ENCODE measurements at places on chromosomes 3 and 15.
A peak's percentile ranks its signal among the peaks of the same experiment; 100 is the strongest.

GRCh38 chr3:89787485-89787884 is 680.1 kb downstream of the EPHA3 start:
- DNase-seq, result no peak

DNA sequence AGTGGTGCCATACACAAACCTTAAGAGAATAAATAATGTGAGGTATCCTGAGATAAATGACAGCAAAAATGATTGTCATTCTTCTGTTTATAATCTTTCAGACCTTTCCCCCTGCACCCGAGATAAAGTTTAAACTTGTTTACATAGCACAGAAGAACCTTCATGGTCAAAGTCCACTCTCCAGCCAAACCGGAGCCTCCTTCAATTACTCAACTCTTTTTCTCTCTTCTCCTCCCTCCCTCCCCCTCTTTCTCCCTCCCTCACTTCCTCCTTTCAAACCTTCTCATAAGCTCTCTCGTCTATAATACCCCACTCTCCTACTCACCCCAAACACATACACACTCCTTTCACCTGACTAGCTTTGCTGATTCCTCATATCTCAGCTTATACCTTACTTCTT is 198.9 kb downstream of the EFHB start:
- DNase-seq, result no peak

DNA sequence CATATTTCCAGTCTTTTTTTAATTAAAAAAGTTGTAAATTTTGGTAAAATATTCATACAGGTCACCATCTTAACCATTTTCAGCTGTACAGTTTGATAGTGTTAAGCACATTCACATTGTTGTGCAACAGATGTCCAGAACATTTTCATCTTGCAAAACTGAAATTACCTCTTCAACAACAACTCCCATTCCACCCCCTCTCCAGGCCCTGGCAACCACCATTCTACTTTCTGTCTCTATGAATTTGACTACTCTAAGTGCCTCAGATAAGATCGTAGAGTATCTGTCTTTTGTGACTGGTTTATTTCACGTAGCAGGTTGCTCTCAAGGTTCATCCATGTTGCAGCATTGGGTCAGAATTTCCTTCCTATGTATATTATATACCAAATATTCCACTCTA is 76.0 kb downstream of the SLCO3A1 start:
- no peak for DNase-seq

DNA sequence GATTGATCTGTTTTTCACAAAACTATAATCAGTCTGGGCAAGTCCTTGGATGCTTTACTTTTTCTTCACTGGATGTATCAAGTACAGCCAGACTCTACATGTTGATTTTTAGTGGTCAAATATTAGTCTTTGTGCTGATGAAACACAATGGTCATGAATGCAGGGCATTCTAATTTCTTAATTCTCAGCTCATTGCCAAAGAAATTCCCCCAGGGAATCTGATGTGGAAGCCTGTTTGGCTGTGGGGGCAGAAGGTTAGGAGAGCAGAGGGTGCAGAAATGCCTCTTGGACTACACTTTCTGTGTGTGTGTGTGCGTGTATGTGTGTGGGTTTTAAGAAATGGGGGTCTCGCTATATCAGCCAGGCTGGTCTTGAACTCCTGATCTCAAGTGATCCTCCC is 48.7 kb upstream of the HACD2 start:
- no peak for DNase-seq

DNA sequence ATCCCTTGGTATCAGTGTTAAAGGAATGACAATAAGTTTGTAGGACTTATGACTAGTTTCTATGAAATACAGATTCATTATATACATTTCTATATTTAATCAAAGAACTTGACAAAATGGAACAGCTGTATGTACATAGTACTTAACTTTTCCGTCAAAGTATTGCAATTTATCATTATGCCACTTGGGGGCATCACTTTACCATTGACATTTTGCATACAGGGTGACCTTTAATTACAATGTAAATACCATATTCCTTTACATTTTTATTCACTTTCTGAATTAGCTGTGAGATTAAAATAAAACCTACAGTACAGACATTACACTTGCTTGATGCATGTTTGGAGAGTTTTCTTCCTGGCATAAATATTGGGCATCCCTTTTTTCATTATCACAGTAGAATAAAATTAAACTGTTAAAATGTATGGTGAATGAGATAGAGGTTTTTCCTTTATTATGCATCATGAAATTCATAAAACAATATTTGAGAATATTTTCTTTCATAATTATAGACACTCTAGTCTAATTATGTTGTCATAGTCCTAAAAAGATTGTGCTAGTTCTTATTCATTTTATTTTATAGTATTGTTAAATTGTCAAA is 6.9 kb downstream of the NEK11 start:
- DNase-seq, result peak; percentile 8

GRCh38 chr3:4425707-4426106 is 41.4 kb downstream of the SUMF1 start:
- DNase-seq, result no peak

- DNase-seq, result no peak
Observed at GRCh38 chr15:38829086-38829485, 264.5 kb upstream of the RASGRP1 start.

GRCh38 chr3:58042947-58043707 is 34.9 kb downstream of the FLNB start:
- DNase-seq, result no peak

- DNase-seq, result no peak
Observed at GRCh38 chr3:37934631-37935289, 55.8 kb upstream of the VILL start.

- DNase-seq, result no peak
Observed at GRCh38 chr3:101851072-101851770, 1.9 kb downstream of the NFKBIZ start.

GRCh38 chr3:31534065-31534425 is 1.3 kb downstream of the STT3B start:
- no peak for DNase-seq

DNA sequence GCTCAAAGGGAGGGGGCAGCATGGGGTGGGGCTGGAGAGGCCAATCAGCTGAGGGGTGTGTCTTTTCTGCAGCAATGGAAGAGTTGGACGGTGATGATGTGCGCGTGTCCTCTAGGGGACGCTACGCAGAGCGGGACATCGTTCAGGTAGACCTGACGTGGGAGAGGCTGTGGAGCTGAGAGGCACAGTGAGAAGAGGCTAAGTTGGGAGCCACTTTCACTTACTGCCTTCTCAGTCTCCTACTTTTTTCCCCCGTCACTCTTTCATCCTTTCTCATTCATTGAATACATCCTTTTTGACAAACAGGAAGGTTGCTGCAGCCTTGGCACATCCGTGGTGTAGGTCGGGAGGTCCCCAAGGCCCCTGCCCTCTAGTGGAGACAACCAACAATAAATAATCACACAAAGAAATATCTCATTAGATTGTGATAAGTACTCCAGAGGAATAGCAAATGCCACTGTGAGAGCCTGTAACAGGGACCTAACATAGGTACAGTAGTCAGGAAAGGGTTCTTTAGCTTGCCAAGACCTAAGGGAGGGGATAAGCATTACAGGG is 4.4 kb upstream of the BRPF1 start:
- DNase-seq, result no peak

GRCh38 chr3:139440639-139441556 is 35.4 kb downstream of the RBP2 start:
- no peak for DNase-seq

- no peak for DNase-seq
Observed at GRCh38 chr3:129070086-129070885, 9.7 kb downstream of the GP9 start.

DNA sequence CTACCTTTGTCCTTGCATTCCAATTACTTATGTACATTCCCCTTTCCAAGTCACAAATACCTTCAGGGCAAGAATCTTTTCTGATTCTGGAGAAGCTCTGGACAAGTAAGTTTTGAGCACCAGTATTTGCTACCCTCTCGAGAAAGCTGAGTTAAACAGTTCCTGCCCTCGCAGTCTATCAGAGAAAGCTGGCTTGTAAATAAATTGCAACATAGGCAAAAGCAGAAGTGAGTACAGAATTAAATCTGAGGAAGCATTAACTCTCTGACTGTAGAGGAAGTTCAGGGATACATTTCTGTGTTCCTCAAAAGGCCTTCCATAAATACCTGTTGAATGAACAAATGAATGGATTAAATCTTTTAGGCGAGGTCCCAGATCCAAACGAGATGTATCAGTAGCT is 1.2 kb downstream of the OSBPL11 start:
- no peak for DNase-seq

- DNase-seq, result no peak
Observed at GRCh38 chr3:33093847-33094246, 3.1 kb downstream of the GLB1 start.

DNA sequence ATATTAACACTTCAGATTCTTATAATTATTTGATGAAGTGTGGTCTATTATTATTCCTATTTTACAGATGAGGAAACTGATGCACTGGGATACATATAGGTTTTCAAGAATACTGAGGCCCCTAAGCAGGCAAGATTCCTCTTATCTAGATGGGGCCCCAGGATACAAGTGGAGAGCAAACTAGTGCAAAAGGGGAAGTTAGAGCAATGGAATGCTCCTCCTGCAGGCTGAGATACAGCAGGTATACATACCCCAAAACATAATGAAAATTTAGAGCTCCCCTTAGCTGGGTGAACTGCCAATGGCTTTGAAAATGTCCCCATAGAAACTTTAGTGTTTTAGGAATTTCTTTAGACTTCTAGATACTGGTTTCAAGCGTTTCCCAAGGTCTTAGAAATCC is 247.1 kb downstream of the CHST2 start:
- no peak for DNase-seq

DNA sequence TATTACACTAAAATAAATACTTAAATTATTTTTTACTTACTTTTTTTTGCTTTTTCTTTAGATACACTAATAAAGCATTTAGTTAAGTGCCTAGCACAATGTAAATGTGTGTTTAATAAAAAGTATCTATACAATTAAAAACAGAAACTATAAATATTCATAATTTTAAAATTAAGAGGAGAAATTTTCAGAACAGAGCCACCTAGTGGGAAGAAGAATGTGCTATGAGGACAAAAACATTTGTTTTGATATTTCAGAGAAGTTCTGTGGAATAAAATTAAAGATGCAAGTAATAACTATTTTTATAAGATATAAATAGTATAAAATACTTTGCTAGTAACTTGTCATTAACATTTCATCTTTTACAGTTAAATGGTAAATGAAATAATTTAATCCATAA is 33.6 kb upstream of the PLSCR5 start:
- DNase-seq, result peak; percentile 25

DNA sequence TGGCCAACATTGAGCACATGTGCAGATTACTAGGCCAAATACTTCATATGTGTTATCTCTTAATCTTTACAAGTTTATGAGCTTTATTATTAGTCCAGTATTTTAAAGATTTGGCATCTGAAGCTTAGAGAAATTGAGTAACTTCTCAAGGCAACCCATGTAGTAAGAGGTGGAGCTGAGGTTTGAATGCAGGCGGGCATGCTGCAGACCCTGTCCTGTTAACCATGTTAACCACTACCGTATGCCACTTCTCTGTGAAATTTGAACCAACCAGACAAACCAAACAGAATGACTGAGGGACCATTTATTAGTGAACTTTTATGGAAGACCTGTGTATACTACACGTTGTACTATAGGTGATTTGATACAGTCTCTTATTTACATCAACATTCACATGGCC is 49.7 kb downstream of the MEF2A start:
- DNase-seq, result no peak

GRCh38 chr3:105094588-105094987 is 272.1 kb upstream of the ALCAM start:
- no peak for DNase-seq

DNA sequence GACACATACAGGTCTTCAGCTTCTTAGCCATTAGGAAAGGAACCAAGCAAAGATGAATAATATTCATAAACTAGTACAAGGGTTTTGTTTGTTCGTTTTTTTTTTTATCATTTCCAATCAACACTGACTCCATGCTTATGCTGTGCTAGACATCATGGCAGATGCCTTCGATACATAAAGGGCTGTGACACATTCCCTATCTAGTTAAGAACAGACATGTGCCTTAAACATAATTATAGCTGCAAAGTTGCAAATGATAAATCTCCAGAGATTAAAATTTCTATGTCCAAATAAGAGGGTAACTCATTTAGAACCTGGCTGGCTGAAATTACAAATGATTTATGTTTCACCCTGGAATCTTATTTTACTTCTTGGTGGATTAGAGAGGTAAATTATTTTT is 386.4 kb downstream of the LSAMP start:
- DNase-seq, result no peak

- DNase-seq, result no peak
Observed at GRCh38 chr15:51840692-51841091, 11.2 kb downstream of the TMOD3 start.

- DNase-seq, result no peak
Observed at GRCh38 chr3:4943549-4943948, 35.7 kb upstream of the BHLHE40 start.

DNA sequence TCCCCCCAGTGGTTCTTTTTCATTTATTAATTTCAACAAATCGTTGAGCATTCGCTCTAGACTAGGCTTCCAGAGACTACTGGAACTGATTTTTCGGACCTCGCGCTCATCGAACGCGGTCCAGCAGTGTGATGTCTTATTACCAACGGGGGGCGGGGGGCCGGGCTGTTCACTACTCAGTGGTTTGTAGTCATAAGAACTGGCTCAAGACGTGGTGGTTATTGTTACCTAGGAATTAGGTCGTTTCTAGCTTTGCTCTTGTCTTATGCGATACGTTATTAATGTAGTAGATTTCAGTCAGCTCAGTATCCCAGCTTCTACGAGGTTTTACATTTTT is 858 bp downstream of the RBM5 start:
- peak; percentile 28 for DNase-seq

- DNase-seq, result no peak
Observed at GRCh38 chr3:107216711-107217110, 160.5 kb upstream of the CCDC54 start.

GRCh38 chr15:88491158-88491557 is 23.6 kb downstream of the MRPS11 start:
- DNase-seq, result no peak

GRCh38 chr3:187765342-187765741 is 20.1 kb upstream of the BCL6 start:
- no peak for DNase-seq

DNA sequence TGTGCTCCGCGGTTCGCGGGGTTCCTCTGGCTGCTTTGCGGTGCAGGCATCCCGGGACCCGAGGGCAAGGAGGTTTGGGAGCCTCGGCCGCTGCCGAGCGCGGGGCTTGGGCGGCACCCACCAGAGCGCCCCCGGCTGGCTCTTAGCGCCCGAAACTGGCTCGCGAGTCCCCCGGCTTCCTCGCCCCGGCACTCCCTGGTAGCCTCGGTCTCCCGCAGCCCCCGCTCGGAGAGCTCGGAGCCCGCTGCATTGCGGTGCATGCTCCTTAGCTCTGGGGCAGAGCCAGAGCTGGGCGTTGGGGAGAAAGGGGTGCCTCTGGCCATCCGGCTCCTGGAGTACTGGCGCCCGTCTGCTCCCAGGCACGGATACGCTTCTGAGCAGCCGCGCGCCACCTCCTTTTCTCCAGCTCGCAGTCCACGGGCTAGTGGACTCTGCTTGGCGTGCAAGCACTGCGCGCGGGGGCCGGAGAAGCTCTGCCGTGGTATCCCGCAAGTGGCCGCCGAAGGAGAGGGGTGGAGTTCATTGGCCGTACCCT is 753 bp downstream of the EPHB1 start:
- peak; percentile 22 for DNase-seq

GRCh38 chr15:63968700-63969099 is 77.6 kb downstream of the DAPK2 start:
- no peak for DNase-seq

All from kidney glomerular epithelial cell (primary cell).